Transverse colon (tissue), 4 donors: ENCODE measurements at places on chromosomes 7 and 10. TPM values are rescaled to one million over a fixed set of nuclear protein-coding genes. Genes with fewer than 3 reads are reported as not detected.

DNA sequence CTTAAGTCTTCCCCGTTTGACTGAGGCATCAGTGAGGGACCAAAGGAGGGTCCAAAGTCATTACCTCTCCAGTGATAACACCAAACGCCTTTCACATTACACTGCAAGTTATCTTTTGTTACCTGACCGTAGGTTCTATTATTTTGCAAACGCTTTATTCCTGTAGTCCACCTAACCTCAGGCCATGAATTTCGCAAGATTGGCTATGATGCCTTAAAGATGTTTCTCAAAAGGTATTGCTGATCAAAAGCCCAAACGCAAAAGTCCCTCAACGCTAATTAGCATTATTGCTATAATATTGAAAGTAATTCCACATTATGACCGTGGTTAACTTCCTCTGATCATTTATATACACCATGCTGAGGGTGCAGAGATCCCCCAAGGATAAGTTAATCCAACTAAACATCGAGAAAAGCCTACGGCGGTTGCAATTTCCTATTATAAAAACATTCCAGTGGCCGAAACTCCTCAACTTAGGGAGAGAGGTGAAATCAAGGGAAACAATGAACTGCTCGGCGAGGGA, 649 bp downstream of the DNA2 start:
- H3K27me3 ChIP-seq, result no peaks in the 10 kb centered on the region
- H3K36me3 ChIP-seq, result no peaks in the 10 kb centered on the region
- no peak for DNase-seq
- H3K4me1 ChIP-seq, result peaks cover 12% of the 10 kb centered on the region
- H3K4me3 ChIP-seq, result peak overlapping the region; percentile 61
- peak overlapping the region; percentile 71 for H3K27ac ChIP-seq

GRCh38 chr10:21369697-21370096, 155.8 kb downstream of the SKIDA1 start:
- no peaks in the 10 kb centered on the region for H3K27me3 ChIP-seq
- peaks cover 16% of the 10 kb centered on the region for H3K4me1 ChIP-seq
- DNase-seq, result no peak
- no peak overlapping the region for H3K27ac ChIP-seq
- no peak overlapping the region for H3K4me3 ChIP-seq
- no peaks in the 10 kb centered on the region for H3K36me3 ChIP-seq

DNA sequence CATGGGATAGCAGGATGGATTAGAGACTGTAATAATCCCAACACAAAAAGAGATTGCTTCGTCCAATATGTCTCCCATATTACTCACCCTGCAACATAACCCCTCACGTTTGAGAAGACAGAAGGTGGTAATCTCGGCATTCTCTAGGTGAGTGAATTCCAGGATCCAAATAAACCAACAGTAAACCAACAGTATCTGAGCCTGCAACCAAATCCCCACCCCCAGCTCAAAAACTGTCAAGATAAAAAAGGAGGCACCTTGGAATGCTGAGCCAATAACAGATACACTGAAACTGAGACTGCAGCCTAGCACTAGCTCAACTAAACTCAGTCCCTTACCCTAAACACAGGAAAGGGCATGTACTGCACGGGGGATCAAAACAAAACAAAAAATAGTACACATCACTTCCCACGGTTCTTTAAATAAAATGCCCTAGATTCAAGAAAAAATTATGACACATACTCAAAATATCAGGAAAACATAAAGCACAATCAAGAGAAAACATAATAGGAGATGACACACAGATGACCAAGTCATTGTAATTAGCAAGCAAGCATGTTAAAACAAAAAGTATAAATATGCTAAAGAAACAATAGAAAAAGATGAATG, 28.0 kb downstream of the IPMK start:
- H3K27me3 ChIP-seq, result no peaks in the 10 kb centered on the region
- no peak overlapping the region for H3K4me3 ChIP-seq
- H3K27ac ChIP-seq, result no peak overlapping the region
- no peak for DNase-seq

- H3K27me3 ChIP-seq, result peaks cover 57% of the 10 kb centered on the region
- H3K4me3 ChIP-seq, result peak overlapping the region; percentile 68
- no peaks in the 10 kb centered on the region for H3K36me3 ChIP-seq
- peak overlapping the region; percentile 91 for H3K27ac ChIP-seq
- peaks cover 5% of the 10 kb centered on the region for H3K4me1 ChIP-seq
These were observed 1.7 kb downstream of the CACNA2D1 start for GRCh38 chr7:82441669-82442478.

GRCh38 chr10:80458638-80459037, 4.5 kb downstream of the TSPAN14 start:
- H3K27ac ChIP-seq, result peak overlapping the region; percentile 84
- H3K4me1 ChIP-seq, result peaks cover 79% of the 10 kb centered on the region
- no peak for DNase-seq
- H3K27me3 ChIP-seq, result no peaks in the 10 kb centered on the region
- no peak overlapping the region for H3K4me3 ChIP-seq
- no peaks in the 10 kb centered on the region for H3K36me3 ChIP-seq

Gene AKR1B15
- total RNA-seq, result not detected

DNA sequence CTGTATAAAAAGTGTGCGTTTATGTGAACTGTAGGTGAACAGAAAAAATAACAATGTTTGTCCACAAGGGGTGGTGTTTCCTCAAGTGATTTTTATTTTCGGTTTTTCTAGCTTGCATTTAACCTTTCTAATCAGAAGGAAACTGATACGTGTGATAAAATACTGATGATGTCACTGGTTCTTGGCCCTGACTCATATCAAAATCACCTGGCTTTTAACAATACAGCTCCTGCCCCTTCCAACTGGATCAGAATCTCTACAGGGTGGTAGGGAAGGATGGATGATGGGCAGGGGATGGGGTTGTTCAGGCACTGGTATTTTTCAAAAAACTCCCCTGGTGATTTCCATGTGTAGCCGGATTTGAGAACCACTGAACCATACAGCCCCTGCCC, 10.9 kb downstream of the NPFFR1 start:
- no peaks in the 10 kb centered on the region for H3K27me3 ChIP-seq
- no peak for DNase-seq
- no peaks in the 10 kb centered on the region for H3K4me1 ChIP-seq
- no peaks in the 10 kb centered on the region for H3K36me3 ChIP-seq
- no peak overlapping the region for H3K27ac ChIP-seq

Gene LGI1
- 1.1 TPM for total RNA-seq

Gene GNAT3
- not detected for total RNA-seq

DNA sequence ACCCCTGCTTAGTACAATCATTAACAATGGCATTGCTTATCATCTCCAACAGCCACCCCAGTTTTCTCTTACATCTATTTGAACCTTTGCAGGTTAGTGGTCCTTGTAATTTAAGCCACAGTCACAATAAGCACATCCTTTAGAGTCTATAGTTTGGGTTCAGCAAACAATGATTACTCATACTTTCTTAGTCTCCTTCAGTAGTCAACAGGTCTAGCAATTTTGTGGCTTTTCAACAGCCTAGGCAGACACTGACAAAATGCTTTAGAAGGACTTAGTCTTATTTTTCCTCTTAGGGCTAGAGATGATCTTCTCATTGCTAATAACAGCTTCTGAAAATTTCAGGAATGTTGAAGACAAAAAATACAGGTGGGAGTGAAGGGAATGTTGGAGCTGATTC, 32.3 kb upstream of the FAM204A start:
- DNase-seq, result no peak
- no peak overlapping the region for H3K27ac ChIP-seq
- no peak overlapping the region for H3K4me3 ChIP-seq
- H3K27me3 ChIP-seq, result no peaks in the 10 kb centered on the region
- no peaks in the 10 kb centered on the region for H3K36me3 ChIP-seq

- no peaks in the 10 kb centered on the region for H3K36me3 ChIP-seq
- H3K27me3 ChIP-seq, result no peaks in the 10 kb centered on the region
- no peaks in the 10 kb centered on the region for H3K4me1 ChIP-seq
- no peak overlapping the region for H3K27ac ChIP-seq
These were observed 21.1 kb upstream of the HBP1 start for GRCh38 chr7:107147464-107148393.

DNA sequence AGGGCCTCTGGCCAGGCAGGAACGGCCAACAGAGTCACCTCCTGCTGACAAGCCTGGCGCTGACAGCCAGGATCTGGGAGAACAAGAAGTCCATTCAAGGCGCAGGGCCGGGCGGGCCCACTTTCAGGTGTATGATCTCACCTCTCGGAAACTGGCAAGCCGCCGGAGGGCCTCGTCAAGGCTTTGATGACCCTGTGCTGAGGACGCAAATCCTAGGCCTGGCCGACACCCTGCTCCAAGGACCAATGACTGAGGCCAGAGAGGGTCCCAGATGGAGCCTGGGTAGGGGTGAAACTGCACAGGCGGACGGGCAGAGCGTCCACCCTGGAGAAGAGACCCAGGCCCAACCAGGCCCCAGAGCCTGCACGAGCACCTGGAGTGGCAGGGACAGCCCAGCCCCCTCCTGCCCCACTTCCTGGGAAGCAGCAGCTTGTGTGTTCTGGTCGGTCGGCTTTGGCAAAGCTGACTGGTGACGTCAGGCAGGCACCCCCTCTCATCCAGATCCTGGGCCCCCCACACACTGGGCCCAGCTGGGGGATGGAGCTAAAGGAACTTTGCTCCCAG, 30.6 kb downstream of the MYL10 start:
- no peaks in the 10 kb centered on the region for H3K27me3 ChIP-seq
- H3K27ac ChIP-seq, result peak overlapping the region; percentile 46
- H3K4me1 ChIP-seq, result peaks cover 12% of the 10 kb centered on the region

DNA sequence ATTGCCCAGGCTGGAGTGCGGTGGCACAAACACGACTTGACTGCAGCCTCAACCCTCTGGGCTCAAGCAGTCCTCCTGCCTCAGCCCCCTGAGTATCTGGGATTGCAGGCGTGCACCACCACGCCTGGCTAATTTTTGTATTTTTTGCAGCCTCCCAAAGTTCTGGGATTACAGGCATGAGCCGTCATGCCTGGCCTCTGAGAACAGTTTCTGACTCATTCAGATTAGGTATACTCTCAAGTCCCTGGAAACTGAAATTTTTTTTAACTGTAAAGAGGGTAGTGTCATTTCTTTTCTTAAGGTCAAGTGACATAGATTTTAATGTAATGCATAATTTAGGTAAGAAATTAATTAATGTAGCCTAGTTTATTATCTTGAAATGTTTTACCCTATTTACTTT, 104.7 kb downstream of the SEPTIN7 start:
- H3K36me3 ChIP-seq, result no peaks in the 10 kb centered on the region
- no peak for DNase-seq
- H3K4me3 ChIP-seq, result no peak overlapping the region
- H3K27ac ChIP-seq, result no peak overlapping the region
- no peaks in the 10 kb centered on the region for H3K27me3 ChIP-seq

GRCh38 chr10:88657901-88658300, 6.3 kb upstream of the LIPF start:
- no peaks in the 10 kb centered on the region for H3K4me1 ChIP-seq
- no peaks in the 10 kb centered on the region for H3K27me3 ChIP-seq
- no peak overlapping the region for H3K27ac ChIP-seq
- no peaks in the 10 kb centered on the region for H3K36me3 ChIP-seq
- no peak for DNase-seq

DNA sequence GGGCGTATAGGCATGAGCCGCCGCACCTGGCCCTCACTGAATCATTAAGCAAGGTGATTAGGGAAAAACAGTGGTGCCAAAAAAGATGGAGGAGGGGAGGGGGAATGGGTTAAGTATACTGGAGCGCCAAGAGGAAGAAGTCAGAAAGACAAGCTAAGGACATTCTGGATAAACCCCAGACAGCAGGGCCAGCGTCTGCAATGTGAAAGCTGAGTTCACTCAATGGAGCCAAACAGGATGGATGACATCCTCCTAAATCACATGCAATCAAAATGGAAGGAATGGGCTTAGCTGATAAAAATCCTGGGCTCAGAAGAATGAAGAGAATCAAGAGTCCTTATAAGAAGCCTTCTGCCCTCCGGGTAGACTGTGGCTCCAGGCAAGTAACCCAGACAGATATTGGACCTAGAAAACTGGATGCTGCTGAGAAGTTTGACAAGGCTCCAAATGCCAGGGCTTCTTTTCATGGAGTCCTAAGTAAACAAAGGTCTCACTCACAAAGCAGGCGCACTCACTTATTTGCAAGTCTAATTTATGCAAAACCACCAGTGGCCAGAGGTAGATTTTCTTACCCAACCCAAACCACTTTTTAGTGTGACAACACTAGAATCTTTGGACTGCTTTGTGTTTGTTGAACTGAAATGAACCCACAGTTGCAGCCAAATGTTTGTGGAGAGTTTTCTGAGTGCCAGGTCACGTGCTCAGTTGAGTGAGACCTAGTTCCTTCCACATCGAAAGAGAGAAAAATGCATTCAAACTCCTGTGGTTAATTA, 519.1 kb upstream of the AUTS2 start:
- no peaks in the 10 kb centered on the region for H3K36me3 ChIP-seq
- no peak overlapping the region for H3K27ac ChIP-seq
- no peaks in the 10 kb centered on the region for H3K27me3 ChIP-seq
- no peaks in the 10 kb centered on the region for H3K4me1 ChIP-seq
- no peak overlapping the region for H3K4me3 ChIP-seq

- H3K27ac ChIP-seq, result no peak overlapping the region
- H3K4me3 ChIP-seq, result no peak overlapping the region
These were observed 63.3 kb upstream of the PDGFA start for GRCh38 chr7:582931-583330.

- DNase-seq, result no peak
- no peak overlapping the region for H3K4me3 ChIP-seq
- no peaks in the 10 kb centered on the region for H3K4me1 ChIP-seq
- H3K36me3 ChIP-seq, result no peaks in the 10 kb centered on the region
- H3K27ac ChIP-seq, result no peak overlapping the region
- H3K27me3 ChIP-seq, result no peaks in the 10 kb centered on the region
These were observed 42.8 kb upstream of the POM121L12 start for GRCh38 chr7:52992479-52993162.
